H4 (cell line): ENCODE measurements at places on chromosomes 6 and 20.
A peak's percentile ranks its signal among the peaks of the same experiment; 100 is the strongest.

DNA sequence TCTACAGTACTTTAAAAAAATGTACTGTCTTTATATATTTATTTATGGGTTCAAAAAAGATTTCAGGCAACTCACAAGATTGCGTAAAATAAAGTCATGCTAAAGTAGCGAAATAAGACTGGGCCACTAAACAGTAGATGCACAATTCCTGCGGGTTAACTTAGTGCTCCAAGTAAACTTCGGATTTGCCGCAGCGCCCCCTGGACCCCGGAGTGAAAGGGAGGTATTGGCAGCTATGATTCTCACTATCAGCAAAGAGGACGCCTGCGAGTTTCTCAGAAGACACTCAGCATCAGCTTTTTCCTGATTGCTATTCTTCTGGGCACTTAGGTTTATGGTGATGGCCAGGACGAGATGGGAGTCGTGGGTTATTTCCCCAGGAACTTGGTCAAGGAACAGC lies 1.4 kb downstream of the OTOR start:
- DNase-seq = no peak

DNA sequence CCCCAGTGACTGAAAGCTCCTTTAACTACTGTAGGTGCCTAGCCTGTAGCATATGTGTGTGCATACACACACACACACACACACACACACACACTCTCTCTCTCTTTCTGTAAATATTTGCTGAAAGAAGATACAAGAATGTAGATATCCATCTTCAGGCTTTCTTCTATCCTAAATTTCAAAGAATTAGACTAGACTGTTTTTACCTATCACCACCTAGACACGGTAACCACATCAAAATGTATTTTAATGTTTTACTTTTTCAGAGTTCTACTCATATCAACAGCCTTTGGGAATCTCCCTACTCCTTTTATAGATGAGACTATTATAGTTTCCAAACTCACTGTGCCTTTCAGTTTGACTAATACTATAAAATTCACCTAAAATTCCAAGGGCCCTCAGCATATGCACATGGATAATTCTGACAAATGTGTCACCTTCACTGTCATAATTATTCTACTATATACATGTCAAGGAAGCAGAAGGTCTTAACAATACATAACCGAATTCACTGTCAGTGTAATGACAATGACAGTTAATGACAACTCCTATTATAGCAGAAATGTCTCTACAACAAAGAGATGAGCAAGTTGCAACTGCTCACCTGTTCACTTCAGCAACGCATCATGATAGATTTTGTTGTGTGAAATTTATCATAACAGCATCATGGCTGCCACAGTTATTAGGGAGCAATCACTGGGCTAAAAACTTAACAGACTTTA lies 236.5 kb downstream of the GMPR start:
- no peak for DNase-seq

DNA sequence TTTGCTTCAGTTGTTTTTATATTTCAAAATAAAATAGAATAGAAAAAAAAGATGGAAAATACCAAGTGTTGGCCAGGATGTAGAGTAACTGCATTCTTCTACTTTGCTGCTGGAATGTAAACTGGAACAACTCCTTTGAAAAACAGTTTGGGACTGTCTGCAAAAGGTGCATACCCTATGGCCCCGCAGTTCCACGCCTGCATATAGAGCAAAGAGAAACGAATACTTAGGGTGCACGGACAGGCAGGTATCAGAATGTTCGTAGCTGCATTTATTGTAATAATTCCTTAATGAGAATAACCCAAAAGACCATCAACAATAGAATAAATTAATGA lies 603 bp upstream of the RAB23 start:
- DNase-seq = no peak

GRCh38 chr6:50610562-50610961 lies 102.8 kb upstream of the TFAP2D start:
- DNase-seq = peak; percentile 9

- DNase-seq = no peak
Measured at GRCh38 chr6:99432877-99433276, 7.8 kb upstream of the PNISR start.
